ENCODE measurements at places on chromosomes 2 and 18.

GRCh38 chr2:187550857-187551256, 3.4 kb downstream of the TFPI start:
- DNase-seq, result no peak

GRCh38 chr2:68889021-68889420, 17.8 kb upstream of the BMP10 start:
- DNase-seq, result no peak

DNA sequence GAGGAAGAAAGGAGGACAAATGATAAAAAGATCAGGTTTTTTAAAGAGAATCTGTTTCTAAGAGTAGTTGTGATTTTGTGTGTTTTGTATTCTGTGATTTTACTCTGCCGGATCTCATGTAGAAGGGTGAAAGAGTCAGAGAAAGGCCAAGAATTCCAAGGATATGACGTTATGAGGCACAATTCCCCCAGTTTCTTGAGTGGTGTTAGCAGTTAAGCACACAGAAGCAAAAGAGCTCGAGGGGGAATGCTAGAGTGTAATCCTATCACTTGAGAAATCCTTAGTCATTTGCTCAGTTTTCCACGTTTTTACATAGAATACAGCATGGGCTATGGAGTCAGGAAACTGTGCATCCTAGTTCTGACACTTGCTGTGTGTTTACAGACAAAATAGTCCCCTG, 34.8 kb downstream of the METTL4 start:
- no peak for DNase-seq

- DNase-seq, result no peak
Observed at GRCh38 chr2:220123751-220124150, 496.3 kb downstream of the SLC4A3 start.

- DNase-seq, result no peak
Observed at GRCh38 chr2:393711-394696, 106.1 kb upstream of the ALKAL2 start.

DNA sequence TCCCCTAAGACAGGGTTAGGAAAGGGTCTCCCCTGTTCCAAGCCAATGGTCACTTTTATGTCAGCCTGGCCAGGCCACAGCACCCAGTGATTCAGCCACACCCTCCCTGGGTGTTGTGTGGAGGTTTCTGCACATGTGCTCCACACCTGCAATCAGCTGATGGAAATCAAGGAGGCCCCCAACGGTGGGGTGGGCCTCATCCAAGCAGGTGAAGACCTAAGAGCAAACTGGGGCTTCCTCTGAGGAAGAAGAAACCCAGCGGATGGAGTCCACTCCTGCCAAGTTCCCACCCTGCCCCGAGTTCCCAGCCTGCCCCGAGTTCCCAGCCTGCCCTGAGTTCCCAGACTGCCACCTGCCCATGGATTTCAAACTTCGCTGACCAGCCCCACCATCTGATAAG, 55.4 kb downstream of the KIF1A start:
- no peak for DNase-seq

- DNase-seq, result no peak
Observed at GRCh38 chr2:83757329-83757728, 701.8 kb downstream of the SUCLG1 start.

- no peak for DNase-seq
Observed at GRCh38 chr2:218431878-218432277, 13.0 kb downstream of the VIL1 start.

DNA sequence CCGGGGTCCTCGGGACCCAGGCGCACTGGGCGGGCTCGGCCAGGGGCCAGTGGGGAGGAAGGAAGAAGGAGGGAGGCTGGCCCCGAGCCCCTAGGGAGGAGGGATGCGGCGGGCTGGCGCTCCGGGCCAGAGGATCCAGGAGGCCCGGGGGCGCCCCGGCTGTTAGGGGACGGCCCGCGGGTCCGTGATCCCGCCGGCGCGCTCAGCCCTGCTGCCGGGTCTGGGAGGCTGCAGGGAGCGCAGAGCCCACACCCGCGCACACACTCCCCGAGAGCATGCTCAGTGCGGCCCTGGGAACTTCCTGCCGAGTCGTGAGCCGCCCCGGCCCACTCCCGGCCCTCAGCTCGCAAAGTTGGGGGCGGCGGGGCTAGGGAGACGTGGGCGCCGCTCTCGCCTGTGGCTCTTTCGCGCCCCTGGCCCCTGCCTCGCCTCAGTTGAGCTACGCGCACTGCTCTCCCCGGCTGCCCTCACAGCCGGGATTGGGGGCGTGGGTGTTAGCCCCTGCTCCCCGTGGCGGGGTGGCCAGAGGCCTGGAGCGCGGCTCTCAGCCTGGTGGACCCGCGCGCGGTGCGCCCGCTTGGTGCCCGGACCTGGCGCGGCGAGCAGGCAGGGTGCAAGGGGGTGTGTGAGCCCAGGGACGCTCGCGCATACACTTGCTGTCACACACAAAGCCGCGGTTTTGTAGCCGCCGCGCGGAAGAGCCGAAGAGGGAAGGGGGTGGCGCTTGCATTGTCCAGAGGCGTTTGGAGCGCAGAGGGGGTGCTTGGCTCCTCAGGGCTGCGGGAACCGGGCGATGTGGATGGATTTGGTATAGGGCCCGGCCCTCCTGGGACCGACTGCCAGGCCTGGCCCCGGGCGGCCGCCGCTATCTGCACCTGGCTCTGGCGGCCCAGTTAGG, 132.9 kb upstream of the MGAT5 start:
- peak; percentile 73 for DNase-seq

- no peak for DNase-seq
Observed at GRCh38 chr2:177572236-177572671, 179.7 kb downstream of the AGPS start.

DNA sequence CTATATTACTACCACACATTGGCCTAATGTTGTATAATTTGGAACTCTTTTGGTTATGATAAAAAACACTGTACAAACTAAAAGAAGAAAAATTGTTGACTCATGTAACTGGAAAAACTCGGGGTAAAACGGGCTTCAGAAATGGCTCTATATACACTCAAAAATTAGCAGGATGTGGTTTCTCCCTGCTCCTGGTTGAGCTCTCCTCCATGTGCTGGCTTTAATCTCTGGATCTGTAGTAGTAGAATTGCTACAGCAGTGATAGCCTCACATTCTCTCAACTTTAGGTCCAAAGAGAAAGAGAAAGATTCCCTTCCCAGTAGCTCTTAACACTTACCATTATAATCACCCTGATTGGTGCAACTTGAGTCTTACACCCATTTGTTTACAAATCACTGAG, 274.9 kb upstream of the GALNT5 start:
- DNase-seq, result no peak

GRCh38 chr2:24084386-24085199, at the start of gene TP53I3:
TSS of gene TP53I3 (minus strand) at chr2:24084834. CDS start at chr2:24084326, 508 bp downstream.
- DNase-seq, result peak; percentile 88

DNA sequence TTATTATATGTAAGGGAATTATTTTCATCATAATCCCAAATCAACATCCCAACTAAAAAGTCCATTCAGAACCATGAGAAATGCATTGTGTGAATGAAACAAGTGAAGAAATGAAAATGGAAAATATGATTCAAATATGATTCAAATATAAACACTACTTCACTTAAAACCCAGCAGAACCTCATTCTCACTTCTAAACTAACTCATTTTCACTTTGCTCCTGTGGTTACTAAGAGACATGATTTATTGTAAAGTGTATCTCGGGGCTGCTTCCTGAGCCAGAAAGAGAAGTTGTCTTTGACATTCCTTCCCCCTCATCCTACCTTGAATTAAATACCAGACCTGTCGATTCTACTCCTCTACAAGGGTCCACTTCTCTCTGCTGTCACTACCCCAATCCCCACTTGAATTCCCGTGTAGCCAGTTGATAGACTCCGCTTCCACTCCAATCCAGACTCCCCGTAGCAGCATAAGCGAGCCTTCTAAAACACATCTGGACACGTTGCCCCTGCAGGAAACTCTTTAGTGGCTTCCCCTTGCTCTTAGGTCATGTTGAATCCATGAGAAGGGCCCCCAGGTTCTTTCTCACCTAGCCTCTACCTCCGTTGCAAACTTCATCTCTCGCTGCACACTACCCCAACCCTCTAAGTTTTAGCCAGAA, 697.0 kb upstream of the ID2 start:
- peak; percentile 4 for DNase-seq

DNA sequence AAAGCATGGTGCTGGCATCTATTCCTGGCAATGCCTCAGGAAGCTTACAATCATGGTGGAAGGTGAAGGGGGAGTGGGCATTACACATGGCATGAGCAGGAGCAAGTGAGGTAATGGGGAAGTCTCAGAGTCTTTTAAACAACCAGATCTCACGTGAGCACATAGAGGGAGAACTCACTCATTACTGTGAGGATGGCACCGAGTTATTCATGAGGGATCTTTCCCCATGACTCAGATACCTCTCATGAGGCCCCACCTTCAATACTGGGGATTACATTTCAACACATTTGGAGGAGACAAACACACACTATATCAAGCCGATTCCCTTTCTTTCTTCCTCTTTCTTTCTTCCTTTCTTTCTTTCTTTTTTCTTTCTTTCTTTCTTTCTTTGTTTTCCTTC, 47.9 kb upstream of the FANCL start:
- no peak for DNase-seq

- DNase-seq, result no peak
Observed at GRCh38 chr2:46193356-46193755, 103.9 kb upstream of the EPAS1 start.

GRCh38 chr2:233404222-233404621, 49.9 kb downstream of the DGKD start:
- DNase-seq, result no peak

All from inflammatory macrophage treated with lipopolysaccharide for 4 hours (primary cell).